Amygdala (tissue), 56 donors: ENCODE measurements at places on chromosomes 2 and 18.

DNA sequence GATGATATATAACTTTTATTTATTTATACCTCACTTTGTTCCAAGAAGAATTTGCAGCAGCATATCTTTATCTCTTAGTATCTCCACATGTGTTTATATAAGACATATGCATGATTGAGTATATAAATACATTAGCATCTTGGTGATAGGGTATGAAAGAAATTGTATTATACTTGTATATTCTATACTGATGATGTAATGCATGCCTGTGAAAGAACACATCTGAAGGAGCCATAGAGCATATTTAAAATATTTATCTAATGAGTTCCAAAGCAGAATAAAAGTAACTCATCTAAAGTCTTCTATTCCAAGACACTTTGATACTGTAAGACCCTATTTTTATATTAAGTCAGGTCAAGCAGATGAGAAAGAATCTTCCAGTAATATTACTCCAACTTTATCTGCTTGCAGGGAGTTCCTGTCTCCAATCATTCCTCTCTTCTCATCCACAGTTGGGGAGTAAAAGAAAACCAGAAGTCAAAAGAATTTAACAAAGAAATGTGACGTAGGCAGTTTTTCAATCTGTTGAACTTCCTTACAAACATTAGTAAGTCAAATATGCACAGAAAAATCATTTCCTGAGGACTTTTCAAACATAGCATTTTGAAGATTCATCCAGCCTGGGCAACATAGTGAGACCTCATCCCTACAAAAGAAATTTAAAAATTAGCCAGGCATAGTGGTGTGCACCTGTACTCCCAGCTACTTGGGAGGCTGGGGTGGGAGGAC, 76.7 kb downstream of the DTNB start:
- DNase-seq: no peak

DNA sequence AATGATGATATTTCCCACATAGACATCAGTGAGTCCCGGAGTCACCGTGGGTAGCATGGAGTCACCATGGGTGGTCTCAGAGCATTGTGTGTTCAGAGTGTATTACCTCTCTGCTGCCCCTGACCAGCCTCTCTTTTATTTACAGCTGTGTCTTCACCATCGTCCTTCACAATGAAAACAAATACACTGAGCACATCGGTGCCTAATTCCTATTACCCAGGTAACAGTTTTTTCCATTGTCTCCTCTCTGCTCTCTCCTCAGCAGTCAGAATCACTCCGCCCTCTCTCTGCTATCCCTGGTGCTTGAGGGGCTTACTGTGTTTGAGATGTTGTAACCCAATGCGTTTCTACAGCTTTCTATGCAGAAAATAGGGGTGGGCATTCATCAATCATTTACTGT, 361.5 kb upstream of the RAB12 start:
- no peak for DNase-seq

DNA sequence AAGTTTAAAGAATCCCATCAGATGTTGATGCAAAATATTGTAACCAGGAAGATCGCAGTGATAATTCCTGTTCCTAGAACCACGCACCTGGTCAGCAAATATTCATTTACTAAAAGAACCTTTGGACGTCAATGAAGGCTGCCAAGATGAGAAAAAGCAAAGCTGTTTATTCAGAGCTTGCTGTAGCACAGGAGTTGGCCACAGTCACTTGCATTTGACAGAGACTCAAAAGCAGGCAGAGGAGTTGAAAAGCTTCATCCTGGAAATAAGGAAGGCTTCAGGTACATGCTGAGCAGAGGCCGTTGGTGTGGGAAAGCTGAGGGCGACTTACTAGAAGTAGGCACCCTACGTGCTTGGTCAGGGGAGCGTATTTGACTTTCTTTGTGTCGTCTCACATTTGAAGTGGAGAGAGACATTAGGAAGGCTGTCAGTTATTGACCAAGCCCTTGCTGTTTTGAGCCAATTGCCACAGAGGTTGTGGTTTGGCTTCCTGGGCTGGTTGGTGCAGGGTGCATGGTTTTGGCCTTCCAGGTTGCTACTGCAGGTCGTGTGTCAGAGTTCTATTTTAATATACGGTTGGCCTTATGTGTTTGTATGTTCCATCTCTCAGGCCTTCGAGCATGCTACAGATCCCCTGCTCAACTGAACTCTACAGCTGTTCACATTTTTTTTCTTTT, 289.6 kb downstream of the METTL4 start:
- no peak for DNase-seq

GRCh38 chr2:73020657-73021370, 50.7 kb downstream of the SFXN5 start:
- no peak for DNase-seq

DNA sequence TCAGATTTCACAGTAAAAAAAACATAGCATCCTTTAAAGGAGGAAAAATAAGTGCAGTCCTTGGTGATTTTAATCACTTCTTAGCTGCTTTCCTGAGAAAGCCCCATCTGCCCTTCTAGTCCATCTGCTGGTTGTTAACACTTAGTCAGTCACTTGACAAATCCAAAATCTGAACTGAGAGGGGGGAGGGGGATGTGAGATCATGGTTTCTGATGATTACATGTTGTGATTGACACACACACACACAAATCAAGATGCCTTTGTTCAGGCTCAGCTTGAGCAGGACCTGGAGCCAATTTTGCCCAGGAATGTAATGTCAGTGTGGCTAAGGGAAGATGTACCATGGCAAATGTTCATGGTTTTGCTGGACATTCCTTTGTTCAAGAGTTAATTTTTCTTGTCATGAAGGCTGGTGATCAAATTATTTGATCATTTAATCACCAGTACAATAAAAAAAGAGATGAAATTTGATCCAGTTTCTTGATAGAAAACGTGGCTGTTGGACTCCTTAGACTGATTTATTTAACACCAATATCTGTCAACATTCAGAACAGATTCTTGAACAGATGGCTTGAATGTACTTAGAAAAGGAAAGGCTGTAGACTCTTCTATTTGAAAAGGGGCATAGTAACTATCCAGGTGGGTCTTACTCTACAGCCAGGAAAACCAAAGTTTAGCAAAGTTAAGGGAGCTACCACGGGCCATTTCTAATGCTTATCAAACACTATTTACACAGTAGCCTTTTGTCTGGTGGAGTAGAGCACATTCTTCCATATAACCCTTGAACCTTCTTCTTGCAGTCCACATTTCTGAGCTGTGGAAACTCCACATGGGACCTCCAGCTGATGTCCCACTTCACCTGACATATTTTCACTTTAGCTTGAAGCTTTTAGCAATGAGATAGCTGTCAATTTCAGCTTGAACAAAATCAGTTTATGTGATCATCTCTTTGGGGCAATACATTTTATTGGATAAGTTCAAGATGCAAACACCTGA, 408.7 kb downstream of the PIK3C3 start:
- no peak for DNase-seq
